Activated naive CD8-positive, alpha-beta T cell treated with anti-CD3 and anti-CD28 coated beads, Interleukin-2, amount 50 U/mL, for 24 hours (primary cell): ENCODE measurements at places on chromosomes 5 and 9.

GRCh38 chr5:124919747-124920525 lies 173.5 kb upstream of the ZNF608 start:
- DNase-seq: no peak

DNA sequence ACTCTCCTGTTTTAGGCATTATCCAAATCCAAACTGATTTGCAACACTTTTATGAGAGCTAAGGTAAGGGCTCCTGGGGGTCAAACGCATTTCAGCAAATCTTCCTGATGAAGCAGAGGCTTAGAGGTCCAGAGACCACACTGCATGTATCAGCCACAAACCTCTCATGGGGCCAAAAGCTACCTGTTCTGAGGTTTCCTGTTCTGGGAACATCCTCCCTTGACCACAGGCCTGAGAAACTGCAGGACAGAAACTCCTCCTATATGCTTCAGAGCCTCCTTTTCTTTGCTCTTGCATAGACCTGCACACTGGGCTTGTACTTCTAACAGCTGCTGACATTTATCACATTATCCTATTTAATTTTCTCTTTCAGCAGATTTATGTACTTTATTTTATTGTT lies 92.6 kb downstream of the OR2K2 start:
- no peak for DNase-seq

DNA sequence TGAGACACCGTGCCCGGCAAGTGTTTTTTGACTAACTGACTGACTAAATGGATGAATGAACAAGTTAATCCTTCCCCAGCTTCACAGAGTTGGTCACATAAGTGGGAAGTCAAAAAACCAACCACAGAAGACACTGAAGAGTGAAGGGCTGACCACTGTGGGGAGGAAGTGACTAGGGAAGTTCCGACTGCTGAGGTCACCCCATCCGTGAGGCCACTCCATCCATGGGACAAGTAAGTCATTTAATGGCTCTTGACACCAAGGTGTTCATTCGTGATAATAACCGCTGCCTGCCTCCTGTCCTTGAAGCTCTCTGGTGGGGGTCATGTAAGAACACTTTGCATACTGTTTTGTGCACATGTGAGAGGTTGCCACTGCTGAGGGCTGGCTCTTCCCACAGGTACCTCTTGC lies 22.2 kb upstream of the CXCL14 start:
- DNase-seq: no peak

DNA sequence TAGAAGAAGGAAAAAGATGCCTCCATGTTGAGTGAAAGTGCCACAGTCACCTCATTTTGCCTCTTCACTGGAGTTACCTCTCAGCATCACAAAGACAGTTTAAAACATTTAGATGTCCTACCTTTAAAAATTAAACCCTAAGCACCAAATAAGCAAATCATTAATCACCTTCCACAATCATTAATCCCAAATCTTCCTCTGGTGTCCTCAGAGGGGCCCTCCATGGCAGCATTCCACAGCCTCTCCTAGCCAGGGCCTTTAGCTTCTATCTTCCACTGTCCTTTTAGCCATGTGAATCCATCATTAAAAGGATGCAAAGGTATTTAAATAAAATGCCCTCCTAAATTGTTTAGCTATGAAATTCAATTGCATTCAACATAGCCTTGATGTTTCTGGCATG lies 310.8 kb downstream of the PDE4D start:
- no peak for DNase-seq

- DNase-seq: no peak
These were observed 302.1 kb downstream of the NR2F1-AS1 start for GRCh38 chr5:93278896-93279295.

DNA sequence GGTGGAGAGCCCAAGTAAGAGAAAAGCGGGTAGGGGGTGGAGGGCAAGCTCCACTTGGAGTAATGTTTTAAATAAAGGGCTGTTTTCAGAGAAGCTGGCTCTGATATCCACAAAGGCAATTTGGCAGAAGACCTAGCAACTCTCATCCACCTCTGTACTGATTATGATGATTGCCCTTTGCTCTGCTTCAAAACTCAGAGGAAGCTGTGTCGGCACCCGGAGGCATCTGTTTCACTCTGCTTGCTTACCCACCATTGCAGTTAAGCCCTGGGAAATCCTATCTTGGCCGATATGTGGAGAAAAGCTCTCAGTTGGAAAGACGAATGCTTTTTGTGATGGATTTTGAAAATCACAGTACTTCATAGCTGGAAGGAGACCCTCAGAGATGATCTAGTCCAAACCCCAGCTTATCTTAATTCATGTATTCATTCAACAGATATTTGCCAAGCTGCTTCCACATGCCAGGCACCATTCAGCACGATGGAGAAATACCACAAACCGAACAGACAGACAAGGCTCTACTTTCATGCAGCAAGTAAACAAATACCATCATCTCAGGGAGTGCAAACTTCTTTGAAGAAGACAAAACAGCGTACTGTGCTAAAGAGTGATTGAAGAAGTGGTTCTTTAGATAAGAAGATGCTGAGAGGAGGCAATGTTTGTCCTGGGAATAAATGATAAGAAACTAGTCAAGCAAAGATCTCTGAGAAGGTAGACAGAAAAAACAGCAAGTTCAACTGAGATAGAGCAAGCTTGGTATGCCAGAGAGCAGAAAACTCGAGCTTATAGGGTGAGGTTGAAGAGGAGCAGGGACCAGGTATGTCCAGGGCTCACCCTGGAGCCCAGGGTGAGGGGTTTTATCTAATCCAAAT lies 140.4 kb upstream of the SPDL1 start:
- DNase-seq: no peak

DNA sequence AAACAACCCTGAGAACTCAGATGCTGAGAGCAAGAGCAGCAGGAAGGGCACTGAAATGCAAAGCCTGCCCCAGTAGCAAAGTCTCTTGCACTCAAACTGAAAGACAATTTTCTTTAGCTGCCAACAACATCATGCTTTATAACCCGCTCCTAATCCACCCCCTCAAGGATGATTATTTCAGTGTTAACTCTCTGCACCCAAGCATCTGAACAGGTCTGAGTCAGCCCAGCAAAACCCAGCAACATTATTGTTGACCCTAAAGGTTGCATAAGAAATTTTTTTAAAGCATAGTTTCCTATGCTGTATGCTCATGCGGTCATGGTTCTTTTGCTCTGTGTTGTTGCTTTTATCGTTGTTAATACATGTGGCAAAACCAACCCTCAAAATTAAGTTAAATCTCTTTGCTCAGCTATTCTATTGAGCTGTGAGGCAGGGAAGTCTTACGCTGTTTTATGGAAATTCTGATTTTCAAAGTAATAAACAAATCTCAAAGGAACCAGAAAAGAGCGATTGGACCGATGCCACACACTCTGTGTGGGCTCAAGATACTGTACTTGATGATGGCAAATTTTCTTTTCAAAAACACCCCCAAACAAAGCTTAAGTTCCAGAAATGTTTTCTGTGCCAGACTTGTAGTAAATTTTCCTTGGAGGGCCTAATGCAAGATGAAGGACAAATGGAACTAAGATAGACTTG lies 440.6 kb upstream of the MPDZ start:
- no peak for DNase-seq

DNA sequence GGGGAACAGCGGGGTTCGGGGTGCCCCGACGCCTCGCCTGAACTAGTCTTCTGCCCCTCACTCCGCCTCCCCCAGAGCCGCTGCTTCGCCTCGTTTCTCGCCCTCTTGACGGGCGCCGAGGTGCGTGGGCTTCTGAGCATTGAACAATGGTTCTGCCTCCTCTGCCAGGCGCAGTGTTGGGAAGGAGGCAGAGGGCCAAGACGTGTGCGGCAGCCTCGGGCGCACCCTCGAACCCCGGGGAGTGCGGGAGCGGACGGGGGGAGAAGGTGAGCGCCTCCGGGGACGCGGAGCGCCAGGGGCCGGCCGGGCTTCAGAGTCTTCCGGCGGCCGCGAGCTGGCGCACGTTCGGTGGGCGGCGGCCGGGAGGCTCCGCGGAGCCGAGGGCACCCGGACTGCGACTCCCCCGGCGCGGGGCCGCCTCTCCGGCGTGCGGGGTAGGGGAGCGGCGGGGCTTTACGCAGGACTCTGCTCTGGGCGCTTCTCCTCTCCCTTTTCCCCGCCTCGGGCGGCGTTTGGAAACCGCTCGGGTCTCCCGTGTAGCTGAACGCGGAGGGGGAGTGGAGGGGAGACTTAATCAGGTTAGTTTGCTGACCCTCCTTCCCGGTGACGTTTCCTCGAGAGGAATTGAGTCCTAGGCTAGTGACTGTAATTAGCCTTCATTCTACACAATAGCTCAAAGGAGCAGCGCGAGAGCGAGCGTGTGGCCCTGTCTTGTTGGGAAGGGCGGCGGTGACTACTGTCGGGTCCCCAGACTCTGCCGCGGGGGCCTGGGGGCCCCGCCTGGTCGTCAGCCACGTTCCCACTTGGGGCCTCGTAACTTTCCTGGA lies 1.1 kb downstream of the VLDLR start:
- DNase-seq: peak; percentile 28

DNA sequence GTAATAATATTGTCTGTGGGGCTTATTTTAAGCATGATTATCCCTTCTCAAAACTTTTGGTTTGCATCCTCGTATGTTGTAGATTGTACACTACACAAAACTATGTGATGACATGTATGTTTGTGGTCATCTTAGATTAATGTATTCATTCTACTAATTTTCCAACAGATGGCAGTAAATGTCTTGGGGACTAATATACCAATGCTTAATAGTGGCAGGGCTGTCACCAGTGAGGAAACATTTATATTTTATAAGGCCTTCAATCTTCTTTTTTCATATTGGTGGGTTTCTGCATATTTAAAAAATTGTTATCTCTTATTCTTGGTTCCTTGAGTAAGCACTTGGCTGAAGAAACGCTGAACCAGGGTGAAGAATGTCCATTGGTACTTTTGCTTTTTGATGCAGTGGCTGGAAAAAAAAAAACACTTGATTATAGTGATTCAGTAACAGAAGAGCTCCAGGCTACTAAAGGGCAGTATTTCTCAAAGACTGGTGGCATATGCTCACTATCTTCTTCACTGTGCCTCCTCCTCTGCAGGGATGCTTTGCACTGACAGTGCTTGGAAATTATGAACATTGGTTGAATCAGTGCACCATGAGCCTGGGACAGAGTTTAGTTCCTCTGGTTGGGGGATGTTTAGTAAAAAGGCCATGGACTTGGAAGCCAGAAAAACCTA lies 530.3 kb downstream of the RASEF start:
- DNase-seq: no peak

- DNase-seq: no peak
These were observed 1587.7 kb upstream of the ACO1 start for GRCh38 chr9:30796764-30797163.

DNA sequence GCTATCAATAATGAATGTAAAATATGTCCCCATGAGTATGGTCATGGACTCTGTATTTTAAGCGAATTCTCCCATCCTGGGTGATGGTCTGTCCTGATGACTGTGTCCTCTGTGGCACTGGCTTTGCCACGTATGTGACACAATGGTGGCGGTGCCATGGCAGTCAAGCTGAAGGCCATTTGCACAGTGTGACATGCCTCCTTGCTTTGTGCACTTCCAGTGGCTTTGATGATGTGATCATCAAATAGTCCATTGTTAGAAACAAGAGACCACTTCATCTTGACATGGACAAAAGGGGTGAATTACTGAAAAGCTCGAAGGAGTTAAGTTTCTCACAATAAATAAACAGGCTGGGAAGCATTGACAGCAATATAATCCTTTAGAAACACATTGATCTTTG lies 31.0 kb upstream of the PRRC1 start:
- DNase-seq: no peak

- no peak for DNase-seq
These were observed 74.2 kb upstream of the ADCY2 start for GRCh38 chr5:7321724-7322123.

- DNase-seq: no peak
These were observed 72.8 kb downstream of the SLC1A1 start for GRCh38 chr9:4563105-4563504.

- DNase-seq: no peak
These were observed 72.5 kb downstream of the AMBP start for GRCh38 chr9:114005371-114006154.

DNA sequence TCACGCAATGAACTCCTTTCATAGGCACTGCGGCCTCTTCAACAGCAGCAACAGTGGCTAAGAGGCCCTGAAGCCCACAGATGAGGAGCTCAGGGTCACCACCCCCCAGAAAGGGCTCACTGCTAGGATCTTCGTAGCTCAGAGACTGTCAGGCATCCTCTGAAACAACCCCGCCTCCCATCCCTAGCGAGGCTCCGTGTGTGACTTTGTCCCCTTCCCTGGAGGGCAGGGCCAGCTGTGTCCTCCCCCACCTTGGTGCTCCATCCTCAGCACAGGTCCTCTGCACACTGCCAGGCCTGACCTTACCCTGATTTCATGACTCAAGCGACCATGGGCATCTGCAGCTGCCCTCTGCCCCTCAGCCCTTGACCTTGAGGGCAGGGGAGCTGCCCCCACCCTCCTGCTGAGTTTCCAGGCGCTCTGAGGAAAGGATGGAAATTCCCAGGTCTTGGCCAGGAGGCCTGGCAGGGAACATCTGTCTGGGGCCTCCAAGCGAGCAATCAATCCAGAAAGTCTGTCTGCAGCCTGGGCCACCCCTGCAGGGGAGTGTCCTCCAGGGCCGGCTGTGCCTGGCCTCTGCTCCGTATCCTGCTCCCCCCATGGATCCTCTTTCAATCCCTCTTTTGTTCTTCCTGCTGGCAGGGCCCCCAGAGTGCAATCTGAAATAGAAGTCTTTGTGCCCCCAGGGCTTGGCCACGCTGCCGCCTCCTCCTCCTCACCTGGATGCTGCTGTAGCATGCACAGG lies 6.8 kb upstream of the IRX4 start:
- DNase-seq: no peak

DNA sequence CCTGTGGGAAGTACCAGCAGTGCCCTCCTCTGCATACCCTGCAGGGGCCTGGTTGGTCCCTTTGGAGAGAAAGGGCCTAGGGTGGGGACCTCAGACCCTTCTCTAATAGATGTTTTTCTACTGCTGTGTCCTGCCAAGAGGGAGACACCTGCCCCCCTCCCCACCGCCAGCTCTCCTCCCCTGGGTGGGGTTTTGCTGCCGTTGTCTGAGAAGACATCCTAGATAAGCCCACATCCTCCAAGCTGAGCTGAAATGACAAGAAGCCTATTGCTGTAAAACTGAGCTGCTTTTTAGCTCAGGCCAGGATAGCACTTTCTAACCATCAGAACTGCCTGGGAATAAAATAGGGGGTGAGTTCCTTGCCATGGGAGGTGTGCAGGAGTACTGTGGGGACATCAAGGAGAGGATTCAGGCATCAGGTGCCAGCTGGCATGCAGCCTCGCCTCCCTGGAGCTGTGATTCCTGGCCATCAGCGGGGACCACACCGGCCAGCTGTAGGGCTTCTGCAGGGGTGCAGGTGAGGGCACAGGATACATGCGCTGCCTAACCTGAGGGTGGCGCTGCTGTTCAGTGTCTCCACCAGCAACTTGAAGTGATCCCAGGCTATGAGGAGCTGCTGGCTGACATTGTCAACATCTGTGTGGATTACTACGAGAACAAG lies 37.9 kb downstream of the CYFIP2 start:
- DNase-seq: peak; percentile 60

GRCh38 chr9:101925498-101925897 lies 187.1 kb upstream of the GRIN3A start:
- no peak for DNase-seq

- DNase-seq: no peak
These were observed 24.8 kb upstream of the ALDH1A1 start for GRCh38 chr9:72977670-72978069.

- DNase-seq: no peak
These were observed 117.5 kb upstream of the OTULINL start for GRCh38 chr5:14464096-14464495.

- DNase-seq: no peak
These were observed 45.1 kb upstream of the SUB1 start for GRCh38 chr5:32539981-32540845.
